ENCODE measurements at places on chromosomes 1 and 21. TPM values are rescaled to one million over a fixed set of nuclear protein-coding genes. Genes with fewer than 3 reads are reported as not detected.

The PPFIA4 gene
- 29.6 TPM for total RNA-seq

The KISS1 gene
- not detected for total RNA-seq

The CD247 gene
- total RNA-seq = not detected

The SLC6A9 gene
- 9.0 TPM for total RNA-seq

The UTS2 gene
- total RNA-seq = not detected

The FCRL1 gene
- total RNA-seq = not detected

The DMRTA2 gene
- total RNA-seq = not detected

The MCOLN3 gene
- total RNA-seq = 13.7 TPM

The SRM gene
- 27.2 TPM for total RNA-seq

The TFAP2E gene
- total RNA-seq = 0.65 TPM

The LRRC42 gene
- 33.7 TPM for total RNA-seq

The RNF19B gene
- 15.3 TPM for total RNA-seq

The PLA2G5 gene
- total RNA-seq = not detected

The LDLRAD1 gene
- total RNA-seq = not detected

The CYP4A22 gene
- total RNA-seq = not detected

The LCA5L gene
- total RNA-seq = 3.6 TPM

The CFAP141 gene
- total RNA-seq = not detected

The B3GALT2 gene
- total RNA-seq = 0.13 TPM

The PTTG1IP gene
- 631 TPM for total RNA-seq

The SLC25A34 gene
- total RNA-seq = 0.52 TPM

The TATDN3 gene
- total RNA-seq = 20.6 TPM

The CELA2B gene
- total RNA-seq = not detected

The OPTC gene
- not detected for total RNA-seq

The SMIM1 gene
- total RNA-seq = not detected

The MARK1 gene
- 0.78 TPM for total RNA-seq

The NBPF20 gene
- 2.5 TPM for total RNA-seq

The KLHDC9 gene
- total RNA-seq = 1.4 TPM

The SLX9 gene
- 15.0 TPM for total RNA-seq

The MORN1 gene
- total RNA-seq = 10.4 TPM

The PTGER3 gene
- total RNA-seq = under 0.01 TPM

The ASAP3 gene
- 127 TPM for total RNA-seq

The KCNQ4 gene
- total RNA-seq = not detected

The UBXN10 gene
- total RNA-seq = 0.32 TPM

The RGS7 gene
- total RNA-seq = not detected

The EXTL1 gene
- 0.26 TPM for total RNA-seq

The FCRL4 gene
- total RNA-seq = not detected

The RBP7 gene
- total RNA-seq = not detected

The SPATA1 gene
- 2.8 TPM for total RNA-seq

The CATSPERE gene
- 2.4 TPM for total RNA-seq

The TRPM2 gene
- under 0.01 TPM for total RNA-seq

The RPF1 gene
- 39.7 TPM for total RNA-seq
